H9 (cell line): ENCODE measurements at places on chromosomes 2 and 18. TPM values are rescaled to one million over a fixed set of nuclear protein-coding genes. Genes with fewer than 3 reads are reported as not detected.

Gene GCKR
- total RNA-seq, result 0.11 and 0.33 TPM in 2 replicates

Gene CCDC195
- total RNA-seq, result not detected in 2 replicates

GRCh38 chr18:24231773-24232735 is 93.2 kb downstream of the CABYR start:
- no peaks in the 10 kb centered on the region for H3K27me3 ChIP-seq
- peaks cover 10% of the 10 kb centered on the region; the same call in 1 of the 2 replicates for H3K4me1 ChIP-seq
- DNase-seq, result no peak
- H3K4me3 ChIP-seq, result no peak overlapping the region

- no peaks in the 10 kb centered on the region for H3K27me3 ChIP-seq
- no peak overlapping the region for H3K27ac ChIP-seq
- DNase-seq, result no peak
Measured at GRCh38 chr2:117845304-117845703, 30.8 kb downstream of the DDX18 start.

GRCh38 chr2:69683170-69683971 is 39.8 kb upstream of the AAK1 start:
- no peaks in the 10 kb centered on the region for H3K27me3 ChIP-seq
- no peak overlapping the region for H3K27ac ChIP-seq
- no peak for DNase-seq
- H3K36me3 ChIP-seq, result no peaks in the 10 kb centered on the region

Gene MATN3
- 12.2 and 13.5 TPM in 2 replicates for total RNA-seq

- no peak for DNase-seq
- no peaks in the 10 kb centered on the region for H3K36me3 ChIP-seq
- H3K27ac ChIP-seq, result no peak overlapping the region
- H3K27me3 ChIP-seq, result no peaks in the 10 kb centered on the region
- H3K4me3 ChIP-seq, result no peak overlapping the region
- no peaks in the 10 kb centered on the region for H3K4me1 ChIP-seq
Measured at GRCh38 chr2:23510471-23510870, 125.5 kb downstream of the KLHL29 start.

GRCh38 chr2:218904176-218904575 is 23.5 kb downstream of the WNT10A start:
- no peak overlapping the region for H3K4me3 ChIP-seq
- H3K36me3 ChIP-seq, result no peaks in the 10 kb centered on the region
- H3K27me3 ChIP-seq, result peaks cover 21% of the 10 kb centered on the region; the same call in 1 of the 2 replicates
- no peak overlapping the region for H3K27ac ChIP-seq
- no peak for DNase-seq

GRCh38 chr18:11411048-11411447 is 198.3 kb upstream of the SLC35G4 start:
- no peaks in the 10 kb centered on the region for H3K36me3 ChIP-seq
- no peaks in the 10 kb centered on the region; the same call in 1 of the 2 replicates for H3K27me3 ChIP-seq
- no peak overlapping the region for H3K27ac ChIP-seq
- H3K4me1 ChIP-seq, result peaks cover 4% of the 10 kb centered on the region; the same call in 1 of the 2 replicates
- DNase-seq, result no peak

- H3K36me3 ChIP-seq, result no peaks in the 10 kb centered on the region
- H3K27me3 ChIP-seq, result no peaks in the 10 kb centered on the region
- H3K4me3 ChIP-seq, result peak overlapping the region; percentile 92
Measured at GRCh38 chr2:58427572-58428095, 186.5 kb upstream of the FANCL start.
